CD4-positive, alpha-beta T cell treated with Interleukin-4 for 4 hours (primary cell): ENCODE measurements at places on chromosomes 2 and 18.

GRCh38 chr2:84491256-84491655 lies 25.0 kb upstream of the DNAH6 start:
- no peak for DNase-seq

DNA sequence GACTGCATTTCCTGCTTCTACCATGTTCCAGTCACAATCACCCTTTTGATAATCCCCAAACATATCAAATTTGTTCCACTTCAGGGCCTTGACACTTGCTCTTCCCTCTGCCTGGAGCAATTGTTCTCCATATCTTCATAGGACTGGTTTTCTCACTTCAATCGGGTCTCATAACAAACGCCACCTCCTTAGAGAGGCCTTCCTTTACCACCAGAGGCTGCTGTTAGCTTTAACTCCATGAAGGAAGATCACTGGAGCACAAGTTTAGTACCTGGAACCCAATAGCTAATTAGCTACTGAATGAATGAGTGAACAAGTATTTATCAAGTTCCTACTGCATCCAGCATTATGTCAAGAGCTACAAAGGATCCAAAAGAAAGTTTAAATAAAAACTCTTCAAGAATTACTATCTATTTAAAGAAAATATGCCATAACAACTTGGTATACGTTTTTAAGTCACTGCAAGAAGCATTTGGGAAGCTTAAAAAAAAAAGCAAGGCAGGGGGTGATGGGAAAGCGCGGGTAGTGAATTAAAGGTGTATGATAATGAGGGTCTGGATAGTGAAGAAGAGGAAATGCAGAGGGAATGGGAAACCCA lies 58.8 kb downstream of the BAZ2B start:
- no peak for DNase-seq

DNA sequence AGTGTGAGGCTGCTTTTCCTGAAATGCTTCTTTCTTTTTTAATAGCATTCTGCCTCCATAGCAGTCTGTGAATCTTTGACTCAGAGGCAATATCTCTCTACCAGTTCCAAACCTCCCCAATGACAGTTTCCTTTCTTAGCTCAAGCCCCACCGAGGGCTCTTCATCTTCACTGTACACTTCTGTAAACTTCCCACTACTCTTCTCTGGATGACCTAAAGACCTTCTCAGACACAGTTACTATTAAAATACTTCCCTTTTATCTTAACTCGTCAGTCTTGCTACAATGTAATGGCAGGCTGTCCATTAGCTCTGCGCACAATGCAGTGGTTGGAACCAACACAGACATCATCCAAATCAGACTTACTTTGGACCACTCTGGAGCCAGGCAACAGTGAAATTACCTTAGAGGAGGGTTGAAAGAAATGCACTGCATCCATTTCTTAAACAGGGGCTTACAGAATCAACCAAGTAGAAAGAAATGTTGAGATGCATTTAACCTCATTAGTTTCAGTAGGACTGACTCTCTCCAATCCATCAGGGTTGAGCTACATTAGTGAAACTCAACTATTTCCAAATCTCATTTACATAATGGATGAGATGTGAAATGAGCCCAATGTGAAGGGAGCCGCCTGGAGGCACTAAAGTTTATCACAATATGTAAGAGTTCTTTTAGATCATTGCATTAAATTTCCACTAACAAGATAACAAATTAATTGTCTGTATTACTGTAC lies 343.8 kb downstream of the SETBP1 start:
- no peak for DNase-seq

- DNase-seq: no peak
These were observed 291.6 kb downstream of the ZNF385B start for GRCh38 chr2:179569831-179570233.

- DNase-seq: no peak
These were observed 1.4 kb upstream of the HPCAL1 start for GRCh38 chr2:10300997-10301940.

DNA sequence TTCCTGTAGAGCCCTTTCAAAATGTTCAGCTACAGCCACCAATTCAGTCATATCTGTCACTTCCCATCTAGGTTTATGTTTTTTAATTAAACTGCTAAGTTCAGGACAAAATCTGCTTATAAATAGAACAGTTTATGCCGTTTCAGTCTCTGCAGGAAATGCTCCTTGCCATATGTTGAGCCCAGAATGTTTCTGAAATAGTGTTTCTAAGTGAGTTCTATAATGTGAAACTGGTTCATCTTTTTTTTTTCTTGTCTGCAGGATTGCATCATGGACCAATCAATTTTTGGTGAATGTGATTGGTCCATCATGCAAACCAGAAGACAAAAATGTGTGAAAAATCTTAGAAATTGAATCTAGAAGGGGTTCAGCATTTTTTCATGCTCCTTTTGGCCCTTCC lies 30.2 kb upstream of the RHOB start:
- DNase-seq: no peak

DNA sequence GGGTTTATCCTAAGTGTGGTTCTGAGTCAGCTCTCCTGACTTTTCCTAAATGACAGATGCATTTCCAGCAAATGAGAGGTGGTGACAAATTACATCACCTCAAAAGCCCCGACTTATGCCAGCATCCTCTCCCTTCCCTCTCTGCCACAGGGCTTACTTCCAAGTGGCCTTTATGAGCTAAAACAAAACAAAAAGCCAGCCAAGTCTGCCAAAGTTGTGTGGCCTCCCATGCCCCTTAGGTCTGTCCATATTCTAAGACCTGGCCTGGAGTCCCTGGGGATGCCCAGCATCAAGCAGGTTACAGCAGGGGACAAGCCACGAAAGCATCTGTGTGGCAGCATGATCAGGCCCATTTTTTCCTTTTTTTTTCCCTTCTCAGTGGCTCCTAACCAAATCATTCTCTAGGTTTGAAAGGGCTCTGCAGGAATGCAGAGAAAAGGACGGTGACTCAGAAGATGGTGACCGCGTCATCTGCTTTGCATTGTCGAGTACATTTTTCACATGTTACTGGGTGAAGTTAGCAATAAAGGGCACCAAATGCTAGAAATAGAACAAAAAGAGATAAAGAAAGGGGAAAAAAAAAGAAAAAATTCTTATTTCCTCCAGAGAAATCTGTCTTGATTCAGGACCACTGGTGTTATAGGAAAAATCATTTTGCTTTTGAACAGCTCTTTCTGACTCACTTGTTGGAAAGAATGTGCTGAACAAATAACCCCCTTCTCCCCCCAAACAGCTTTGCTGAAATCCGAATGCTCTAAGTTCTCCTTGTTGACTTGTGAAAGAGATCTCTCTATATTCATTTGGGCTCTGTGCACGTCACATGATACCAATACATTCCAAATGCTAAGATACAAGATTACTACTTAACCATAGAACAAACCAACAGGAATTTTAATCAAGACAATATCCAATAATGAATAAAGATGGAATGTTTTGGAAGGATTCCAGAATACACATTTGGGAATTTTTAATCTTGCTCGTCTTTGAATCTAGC lies 178.7 kb downstream of the EN1 start:
- DNase-seq: no peak

- DNase-seq: no peak
These were observed 159.7 kb downstream of the CD226 start for GRCh38 chr18:69787825-69788547.

- DNase-seq: no peak
These were observed 54.5 kb downstream of the DOCK10 start for GRCh38 chr2:224987733-224988132.

DNA sequence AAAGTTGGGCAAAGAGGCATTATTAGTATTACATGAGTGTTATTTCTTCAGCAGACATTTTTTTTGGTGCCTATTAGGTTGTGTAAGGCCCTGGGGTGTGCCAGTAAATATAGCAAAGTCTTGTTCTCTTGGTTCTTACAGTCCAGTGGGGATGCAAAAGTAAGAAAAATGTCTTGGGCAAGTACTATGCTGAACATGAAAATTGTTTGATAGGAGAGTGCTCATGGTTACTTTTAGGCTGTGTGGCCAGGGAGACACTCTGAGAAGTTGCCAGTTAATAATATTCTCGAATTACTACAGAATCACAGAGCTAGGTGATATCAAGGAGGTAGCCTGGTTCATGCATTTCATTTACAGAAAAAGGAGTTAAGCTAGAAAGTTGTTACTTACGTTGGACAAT lies 1.9 kb downstream of the AGFG1 start:
- no peak for DNase-seq

DNA sequence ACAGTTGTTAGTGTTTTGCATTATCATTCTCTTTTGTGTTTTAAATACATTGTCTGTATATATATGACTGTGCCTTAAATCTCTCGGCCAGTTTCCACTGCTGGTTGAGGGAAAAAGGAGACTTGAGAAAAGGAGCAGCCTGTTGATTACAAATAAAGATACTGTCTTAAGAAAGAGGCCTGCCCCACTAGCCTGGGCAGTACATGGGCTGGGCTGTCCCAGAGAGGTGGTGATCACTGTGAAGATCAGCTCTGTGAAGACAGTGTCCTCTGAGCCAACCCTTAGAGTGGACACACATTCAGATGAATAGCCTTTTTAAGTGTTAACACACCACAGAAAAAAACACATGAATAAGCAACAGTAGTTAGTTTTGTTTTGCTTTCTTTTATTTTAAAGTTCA lies 10.0 kb upstream of the OTX1 start:
- DNase-seq: no peak

DNA sequence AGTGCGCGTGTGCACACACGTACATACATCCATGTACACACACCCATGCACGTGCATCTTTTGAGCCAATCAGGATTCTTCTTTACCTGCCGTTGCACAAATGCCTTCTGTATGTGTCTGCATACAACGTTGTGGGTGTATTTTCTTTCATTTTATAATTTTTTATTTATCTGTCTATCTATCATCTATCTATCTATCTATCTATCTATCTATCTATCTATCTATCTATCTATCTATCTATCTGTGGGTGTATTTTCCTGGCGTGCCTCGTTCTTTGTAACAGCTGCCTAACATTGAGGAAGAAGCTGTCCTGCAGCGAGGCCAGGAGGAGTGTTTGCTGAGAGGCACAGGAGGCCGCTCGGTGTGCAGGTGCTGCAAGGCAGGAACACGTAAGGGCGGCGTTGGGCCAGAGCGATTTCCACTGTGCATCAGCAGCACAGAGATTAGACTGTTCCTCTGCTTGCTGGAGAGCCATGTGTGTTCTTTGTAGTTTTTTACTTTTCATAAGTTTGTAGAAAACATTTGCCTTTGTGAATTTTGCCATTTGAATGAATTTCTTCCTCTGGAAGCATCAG lies 84.4 kb downstream of the DGKD start:
- no peak for DNase-seq

- no peak for DNase-seq
These were observed 48.9 kb upstream of the SPATS2L start for GRCh38 chr2:200257570-200257969.

- DNase-seq: no peak
These were observed 535.6 kb upstream of the FSIP2 start for GRCh38 chr2:185202945-185203528.

- no peak for DNase-seq
These were observed 99.1 kb upstream of the NEUROD1 start for GRCh38 chr2:181779288-181780021.

GRCh38 chr2:95231723-95232122 lies 24.4 kb downstream of the ZNF892 start:
- peak; percentile 12 for DNase-seq

- DNase-seq: no peak
These were observed 99.0 kb downstream of the MBD2 start for GRCh38 chr18:54125429-54125828.

DNA sequence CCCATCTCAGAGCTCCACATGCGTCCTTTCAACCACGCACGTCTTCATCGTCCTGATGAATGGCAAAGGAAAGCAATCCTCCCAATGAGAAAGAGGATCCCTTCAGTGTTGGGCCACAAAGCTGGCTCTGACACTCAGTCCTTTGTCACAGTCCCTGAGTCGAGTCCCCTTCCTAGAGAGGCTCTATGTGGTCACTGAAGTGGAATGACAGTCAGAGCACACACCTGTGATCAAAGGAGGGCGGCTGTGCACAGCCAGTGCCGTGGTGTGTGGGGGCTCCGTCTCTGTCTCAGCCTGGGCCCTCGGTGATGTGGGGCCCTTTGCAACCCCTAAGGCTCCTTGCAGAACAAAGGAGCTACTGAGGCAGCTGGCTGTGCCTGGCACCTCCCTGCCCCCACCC lies 157.3 kb upstream of the APCDD1 start:
- DNase-seq: no peak

- no peak for DNase-seq
These were observed 72.3 kb upstream of the FOSL2 start for GRCh38 chr2:28320371-28320770.

DNA sequence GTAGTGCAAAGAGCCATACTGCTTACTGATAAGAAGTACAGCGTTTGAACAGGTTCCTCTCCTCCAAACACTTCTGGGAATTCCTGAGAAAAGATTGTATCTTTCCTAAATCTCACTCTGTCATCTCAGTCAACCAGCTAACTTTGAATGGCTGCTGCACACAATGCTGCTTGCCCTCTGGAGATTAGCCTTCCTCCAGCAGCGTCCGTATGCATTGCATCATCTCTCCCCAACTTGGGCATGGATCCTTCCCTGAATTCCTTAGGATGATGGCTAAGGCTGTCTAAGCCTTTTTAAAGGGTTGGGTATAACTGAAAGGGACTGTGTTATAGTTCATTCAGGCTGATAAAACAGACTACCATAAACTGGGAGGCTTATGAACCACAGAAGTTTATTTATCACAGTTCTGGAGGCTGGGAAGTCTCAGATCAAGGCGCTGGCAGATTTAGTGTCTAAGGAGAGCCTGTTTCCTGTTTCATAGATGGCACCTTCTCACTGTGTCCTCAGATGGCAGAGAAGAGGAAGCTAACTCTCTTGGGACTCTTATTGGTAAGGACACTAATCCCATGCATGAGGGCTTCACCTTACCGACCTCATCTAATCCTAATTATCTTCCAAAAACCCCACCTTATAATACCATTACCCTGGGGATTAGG lies 105.3 kb downstream of the PAX3 start:
- DNase-seq: no peak

- DNase-seq: no peak
These were observed 11.7 kb downstream of the KCTD1 start for GRCh38 chr18:26536664-26537063.

GRCh38 chr2:208311954-208312353 lies 45.9 kb downstream of the PIKFYVE start:
- DNase-seq: no peak

DNA sequence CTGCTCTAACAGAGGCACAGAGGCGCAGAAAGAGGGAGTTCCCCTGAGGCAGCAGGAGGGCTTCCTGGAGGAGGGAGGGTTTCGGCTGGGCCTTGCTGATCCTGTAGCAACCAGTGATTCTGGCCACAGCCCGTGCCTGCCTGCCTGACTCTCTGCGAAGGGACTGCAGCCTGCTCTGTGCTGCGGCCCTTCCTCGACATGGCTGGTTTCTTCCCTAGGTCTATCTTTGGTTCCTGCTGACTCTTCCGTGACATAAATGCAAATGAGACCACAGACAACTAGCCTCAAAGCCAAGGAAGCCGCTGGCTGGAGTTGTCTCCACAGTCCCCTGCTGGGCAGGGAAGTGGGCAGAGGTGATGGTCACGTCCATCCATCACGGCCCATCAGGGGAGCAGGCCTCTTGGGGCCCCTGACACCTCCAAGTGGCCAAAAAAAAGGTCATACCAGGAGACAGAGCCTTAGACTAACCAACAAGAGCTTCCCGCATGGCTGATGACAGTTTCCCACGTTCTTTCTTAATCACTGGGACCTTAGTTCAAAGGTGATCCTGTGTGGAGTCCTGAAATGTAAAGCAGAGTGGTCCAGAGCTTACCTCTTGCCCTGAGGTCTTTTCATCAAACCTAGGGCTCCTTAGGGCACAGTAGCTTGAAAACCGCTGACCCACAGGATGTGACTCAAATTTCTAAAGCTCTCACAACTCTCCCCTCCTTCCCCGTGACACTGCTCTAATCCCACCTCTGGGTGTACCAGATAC lies 55.3 kb downstream of the HS1BP3 start:
- no peak for DNase-seq

GRCh38 chr2:310994-311393 lies 23.1 kb upstream of the ALKAL2 start:
- DNase-seq: no peak
